Jurkat, Clone E6-1 (cell line): ENCODE measurements at places on chromosomes 16 and 17.

DNA sequence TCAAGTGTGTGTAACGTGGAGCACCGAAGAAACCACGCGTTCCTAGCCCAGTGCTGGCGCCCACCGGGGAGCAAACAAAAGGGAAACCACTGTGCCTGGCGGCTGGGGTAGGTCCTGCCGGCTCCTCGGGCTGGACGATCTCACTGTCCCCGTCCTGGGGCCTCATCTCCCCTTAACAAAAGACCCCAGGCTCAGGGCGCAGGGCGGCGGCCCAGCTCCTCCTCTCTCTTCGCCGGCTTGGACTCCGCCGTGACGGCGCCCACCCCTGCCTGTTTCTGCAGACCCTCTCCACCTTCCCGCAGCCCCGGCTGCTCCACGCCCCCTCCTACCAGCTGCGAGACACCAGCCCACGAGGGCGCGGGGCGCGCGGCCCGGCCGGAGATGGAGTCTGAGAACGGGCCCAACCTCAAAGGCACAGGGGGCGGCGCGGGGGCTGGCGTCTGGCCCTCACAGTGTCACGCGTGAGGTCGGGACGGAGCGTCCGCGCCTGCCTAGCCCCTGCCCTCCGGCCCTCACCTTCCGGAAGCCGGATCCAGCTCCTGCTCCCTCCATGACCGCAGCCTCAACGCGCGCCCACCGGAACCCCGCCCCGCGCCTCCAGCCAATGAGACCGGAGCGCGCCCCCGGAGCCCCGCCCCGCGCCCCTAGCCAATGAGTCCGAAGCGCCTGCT lies at the start of gene CENPX:
CENPX (minus strand) TSS at position 569 of the 671 bp plus-strand sequence; CDS start at position 552, 17 bp downstream.
- no peak for DNase-seq

DNA sequence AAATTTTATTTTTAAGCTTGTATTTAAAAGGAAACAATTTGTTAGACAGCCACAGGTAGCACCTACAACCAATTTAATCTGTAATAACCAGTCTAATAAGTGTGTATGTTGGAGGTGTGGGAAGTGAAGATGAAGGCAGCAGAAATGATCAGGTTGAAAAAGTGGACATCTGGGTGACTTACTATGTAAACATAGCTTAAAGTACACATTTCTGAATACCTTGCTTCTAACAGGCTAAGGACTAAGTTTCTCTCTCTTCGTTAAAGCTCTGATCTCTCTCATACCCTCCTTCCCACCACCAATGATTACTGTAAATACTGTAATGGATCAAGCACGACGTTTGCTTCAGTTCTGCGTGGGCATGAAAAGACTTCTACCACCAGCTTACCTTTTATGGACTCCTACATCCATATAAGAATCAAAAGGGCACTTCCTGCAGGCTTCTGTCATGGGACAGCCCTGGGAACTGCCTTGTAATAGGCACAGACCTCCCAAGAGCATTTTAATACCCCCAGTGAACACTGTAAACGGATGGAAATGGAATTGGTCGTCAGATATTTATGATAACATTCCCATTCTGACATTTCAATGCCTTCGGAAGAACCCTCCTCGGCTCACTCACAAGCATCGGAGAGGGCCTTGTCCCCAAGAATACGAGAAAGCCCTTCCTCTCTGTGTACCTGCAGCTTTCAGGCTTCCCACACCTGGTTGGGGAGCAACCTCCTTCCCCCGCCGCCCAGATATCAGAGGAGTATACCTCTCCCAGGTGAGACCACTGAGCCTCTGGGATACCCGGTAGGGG lies 700 bp downstream of the CCDC43 start:
- no peak for DNase-seq

- no peak for DNase-seq
Observed at GRCh38 chr16:8576141-8577004, 13.9 kb downstream of the TMEM114 start.

GRCh38 chr17:17466511-17466910 lies 10.3 kb upstream of the MED9 start:
- no peak for DNase-seq

DNA sequence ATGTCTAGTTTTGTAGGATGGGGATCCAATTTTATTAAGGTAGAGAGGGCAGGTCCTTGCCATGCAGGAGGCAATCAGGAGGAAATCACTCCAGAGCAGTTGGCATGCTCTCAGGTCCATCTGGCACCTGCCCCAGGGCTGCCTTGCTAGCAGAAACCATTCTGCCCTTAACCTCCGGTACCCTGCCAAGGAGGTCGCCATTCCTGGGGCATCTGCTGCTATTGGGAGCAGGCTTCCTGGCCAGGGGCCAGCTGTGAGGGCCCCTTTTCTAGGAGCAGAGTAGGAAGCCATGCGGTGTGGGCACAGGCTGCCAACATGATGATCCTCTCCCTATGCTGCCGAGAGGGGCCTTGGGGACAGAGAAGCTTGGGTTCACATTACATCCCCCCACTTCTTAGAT lies 47.6 kb upstream of the MGAT5B start:
- DNase-seq: no peak

GRCh38 chr17:74481621-74482020 lies 15.2 kb downstream of the CD300A start:
- DNase-seq: no peak

DNA sequence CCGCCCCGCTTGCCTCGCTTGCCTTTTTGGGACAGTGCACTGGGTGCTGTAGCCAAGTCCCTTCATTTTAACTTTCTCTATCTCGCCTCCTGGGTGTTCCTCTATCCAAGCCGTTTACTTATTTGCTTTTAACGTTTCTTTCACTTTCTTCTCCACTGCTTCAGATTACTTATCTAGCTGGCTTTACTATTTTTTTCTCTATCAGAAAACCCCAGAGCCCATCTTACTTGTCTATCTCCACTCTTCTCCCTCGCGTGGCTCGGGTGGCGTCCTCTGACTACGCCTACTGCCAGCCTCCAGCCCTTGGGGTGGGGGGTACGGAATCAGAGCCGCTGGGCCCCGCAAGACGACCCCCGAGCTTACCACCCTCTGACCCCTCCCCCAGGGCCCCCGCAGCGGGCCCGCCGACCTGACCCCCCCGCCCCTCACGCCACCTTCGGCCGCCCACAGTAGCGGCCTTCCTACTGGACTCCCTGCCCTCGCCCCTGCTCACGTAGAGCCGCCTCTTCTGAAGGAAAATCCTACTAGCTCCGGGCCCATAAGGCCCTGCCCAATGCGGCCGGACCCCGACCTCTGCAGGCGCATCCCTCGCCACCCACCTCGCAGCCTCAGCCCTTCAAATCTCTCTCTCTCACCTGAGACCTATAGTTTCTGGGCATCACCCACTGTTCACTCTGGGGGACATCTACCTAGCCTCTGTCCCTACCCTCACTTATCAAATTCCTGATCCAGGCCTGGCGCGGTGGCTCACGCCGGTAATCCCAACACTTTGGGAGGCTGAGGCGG lies 1.0 kb upstream of the SLC12A4 start:
- DNase-seq: no peak

DNA sequence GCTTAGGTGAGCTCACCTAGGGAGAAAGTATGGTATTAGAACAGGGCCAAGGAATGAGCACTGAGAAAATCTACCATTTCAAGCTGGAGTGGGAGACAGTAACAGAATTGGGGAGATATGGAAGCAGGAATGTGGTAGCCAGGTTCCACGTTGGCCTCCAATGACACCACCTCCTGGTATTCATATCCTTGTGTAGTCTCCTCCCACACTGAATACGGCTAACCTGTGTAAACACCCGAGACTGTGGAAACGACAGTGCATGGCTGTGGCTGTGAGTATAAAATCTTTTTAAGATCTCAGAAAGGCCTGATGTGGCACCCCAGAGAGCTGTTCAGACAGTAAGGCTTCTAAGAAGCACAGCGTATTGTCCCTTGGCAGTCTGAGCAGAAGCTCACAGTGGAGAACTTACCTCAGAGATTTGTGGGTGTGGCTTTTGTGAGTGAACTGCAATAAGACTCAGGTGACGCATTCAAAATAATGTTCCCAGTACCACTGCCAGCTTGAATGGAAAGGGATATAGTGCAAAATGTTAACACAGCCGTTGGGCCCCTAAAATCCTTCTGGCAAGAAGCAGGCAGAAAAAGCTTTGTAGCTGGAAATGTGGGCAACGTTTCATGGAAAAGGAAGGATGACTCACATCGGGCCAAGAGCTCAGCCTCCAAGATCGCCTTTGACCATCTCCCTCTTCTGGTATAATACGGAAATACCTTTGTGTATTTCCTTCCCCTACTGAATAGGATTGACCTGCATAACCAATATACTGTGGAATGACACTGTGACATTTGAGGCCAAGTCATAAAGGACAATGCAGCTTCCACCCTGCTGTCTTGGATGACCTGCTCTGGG lies 14.4 kb downstream of the SDR42E1 start:
- peak; percentile 6 for DNase-seq

DNA sequence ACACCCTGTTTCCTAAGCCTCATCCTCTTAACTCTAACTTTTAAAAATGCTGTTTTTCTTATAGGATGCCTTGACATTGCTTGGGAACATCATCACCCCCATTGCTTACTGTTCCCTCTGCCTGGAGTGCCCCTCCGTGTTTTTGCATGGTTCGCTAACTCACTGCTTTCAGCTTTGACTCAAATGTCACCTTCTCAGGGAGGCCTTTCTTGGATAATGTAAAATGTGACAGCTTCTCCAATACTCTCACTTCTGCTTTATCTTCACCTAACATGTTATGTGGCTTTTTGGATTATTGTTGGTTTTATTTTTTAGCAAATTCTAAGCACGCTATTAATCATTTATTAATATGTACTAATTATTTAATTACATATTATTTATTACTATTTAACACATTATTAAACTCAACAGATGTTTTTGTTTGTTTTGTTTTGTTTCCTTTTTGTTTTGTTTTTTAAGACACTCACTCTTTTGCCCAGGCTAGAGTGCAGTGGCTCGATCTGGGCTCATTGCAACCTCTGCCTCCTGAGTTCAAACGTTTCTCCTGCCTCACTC lies 3.8 kb downstream of the CRYM start:
- DNase-seq: no peak
